NCI-H2171 (cell line): ENCODE measurements at places on chromosomes 5 and 9.

DNA sequence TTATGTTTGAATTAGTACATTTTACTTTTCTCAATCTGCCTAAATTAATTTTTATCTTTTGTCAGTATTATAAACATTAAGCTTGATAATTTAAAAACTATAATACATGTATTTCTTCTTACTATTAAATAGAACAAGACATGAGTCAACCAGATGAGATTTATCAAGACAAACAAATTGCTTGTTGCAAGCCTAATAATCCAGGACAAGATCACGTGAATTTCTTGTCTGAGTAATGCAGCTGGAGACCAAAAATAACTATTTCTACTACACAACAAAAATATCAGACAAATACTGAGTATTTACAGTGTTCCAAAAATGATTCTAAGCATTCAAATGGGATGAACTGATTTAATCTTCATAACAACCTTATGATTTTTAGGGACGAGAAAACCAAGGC is 339.1 kb upstream of the PRR16 start:
- no peak for DNase-seq

DNA sequence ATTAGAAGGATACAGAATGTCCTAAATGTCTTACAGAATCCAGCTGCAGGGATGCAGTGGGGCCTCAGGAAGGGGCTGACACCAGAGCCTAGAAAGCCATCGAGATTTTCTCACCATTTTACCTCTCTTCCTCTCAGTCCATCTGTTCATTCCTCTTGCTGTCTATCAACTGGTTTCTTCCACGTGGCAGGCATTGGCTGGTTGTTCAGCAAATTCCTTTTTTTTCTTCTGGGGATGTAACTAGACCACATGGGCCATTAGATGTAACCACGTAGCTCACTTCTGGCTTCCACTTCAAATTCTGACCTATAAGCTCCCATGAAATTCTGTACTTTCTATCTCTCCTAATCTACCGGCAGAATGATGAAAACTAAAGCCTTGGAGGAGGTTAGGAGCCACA is 93.6 kb upstream of the MTAP start:
- DNase-seq, result no peak

- DNase-seq, result no peak
Observed at GRCh38 chr5:33166948-33167347, 273.8 kb upstream of the TARS1 start.

GRCh38 chr9:37374892-37375291 is 47.6 kb upstream of the GRHPR start:
- DNase-seq, result no peak

GRCh38 chr5:177601577-177602457 is 1.9 kb downstream of the B4GALT7 start:
- DNase-seq, result no peak

- DNase-seq, result no peak
Observed at GRCh38 chr5:80568251-80568650, 1.8 kb downstream of the ANKRD34B start.

- no peak for DNase-seq
Observed at GRCh38 chr5:57772512-57772911, 289.9 kb upstream of the ACTBL2 start.

DNA sequence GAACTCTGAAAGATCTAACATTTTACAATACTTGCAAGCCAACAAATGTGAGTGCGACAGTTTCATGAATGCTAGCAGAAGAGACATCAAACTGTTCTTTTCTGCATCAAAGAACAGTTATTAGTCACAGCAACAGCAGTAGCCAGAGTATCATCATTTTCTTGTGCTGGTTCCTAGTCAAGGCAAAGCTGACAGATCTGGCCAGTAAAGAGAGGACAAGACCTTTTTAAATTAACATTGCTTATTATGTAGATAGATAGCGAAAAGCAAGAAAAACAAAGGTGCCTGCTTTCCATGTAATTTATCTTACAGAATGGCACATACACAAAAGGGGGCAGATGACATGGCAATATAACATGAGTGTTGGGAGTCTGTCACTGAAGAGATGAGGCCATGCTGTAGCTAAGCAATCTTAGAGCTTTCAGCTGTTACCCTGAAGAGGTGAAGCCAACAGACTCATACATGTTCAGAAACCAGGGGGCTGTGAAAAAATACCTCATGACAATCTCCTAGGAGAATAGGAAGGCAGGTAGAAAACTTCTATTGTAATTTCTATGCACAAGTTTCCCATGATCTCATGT is 626.6 kb upstream of the TYRP1 start:
- no peak for DNase-seq

DNA sequence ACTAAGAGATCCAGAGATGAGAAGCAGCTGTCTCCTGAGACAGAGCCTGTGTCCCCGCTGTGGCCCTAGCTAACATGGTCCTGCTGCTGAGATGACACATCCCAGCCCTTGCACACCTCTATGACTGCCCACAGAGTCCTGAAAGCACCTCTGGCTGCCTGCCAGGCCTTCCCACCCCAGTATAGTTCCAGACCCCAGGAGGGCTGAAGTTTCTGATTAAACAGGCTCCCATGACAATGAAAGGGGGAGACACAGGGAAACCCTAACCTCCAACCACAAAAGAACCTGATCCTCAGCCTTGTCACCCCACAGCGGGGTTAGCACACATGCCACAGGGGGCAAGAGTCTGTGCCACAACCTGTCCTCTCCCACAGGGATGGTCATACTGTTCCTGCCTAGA is 15.6 kb downstream of the CIZ1 start:
- DNase-seq, result no peak

- DNase-seq, result no peak
Observed at GRCh38 chr5:56048124-56048523, 53.4 kb upstream of the IL6ST start.

DNA sequence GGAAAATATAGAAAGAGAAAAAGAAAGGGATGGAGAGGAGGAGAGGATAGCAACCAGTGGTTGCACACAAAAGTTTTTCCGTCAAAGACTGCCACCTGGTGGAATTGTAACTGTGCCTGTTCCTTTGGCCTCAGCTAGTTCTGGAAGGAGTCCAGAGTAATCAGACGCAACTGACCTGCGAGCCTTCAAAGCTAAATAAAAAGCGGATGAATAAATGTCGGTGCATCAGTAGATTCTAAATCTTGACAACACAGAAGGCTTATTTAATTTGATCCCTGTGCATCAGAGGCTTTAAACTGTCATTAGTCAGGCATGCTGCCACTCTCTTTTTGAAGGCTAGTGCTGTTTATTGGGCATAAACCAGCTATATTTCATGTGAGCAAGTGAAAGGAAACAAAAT is 132.9 kb upstream of the ACO1 start:
- DNase-seq, result no peak

- no peak for DNase-seq
Observed at GRCh38 chr9:129347316-129348120, 169.5 kb upstream of the IER5L start.

- no peak for DNase-seq
Observed at GRCh38 chr5:1184481-1184880, 16.9 kb upstream of the SLC6A19 start.

GRCh38 chr9:127451858-127452656 is 747 bp downstream of the LRSAM1 start:
- DNase-seq, result no peak

DNA sequence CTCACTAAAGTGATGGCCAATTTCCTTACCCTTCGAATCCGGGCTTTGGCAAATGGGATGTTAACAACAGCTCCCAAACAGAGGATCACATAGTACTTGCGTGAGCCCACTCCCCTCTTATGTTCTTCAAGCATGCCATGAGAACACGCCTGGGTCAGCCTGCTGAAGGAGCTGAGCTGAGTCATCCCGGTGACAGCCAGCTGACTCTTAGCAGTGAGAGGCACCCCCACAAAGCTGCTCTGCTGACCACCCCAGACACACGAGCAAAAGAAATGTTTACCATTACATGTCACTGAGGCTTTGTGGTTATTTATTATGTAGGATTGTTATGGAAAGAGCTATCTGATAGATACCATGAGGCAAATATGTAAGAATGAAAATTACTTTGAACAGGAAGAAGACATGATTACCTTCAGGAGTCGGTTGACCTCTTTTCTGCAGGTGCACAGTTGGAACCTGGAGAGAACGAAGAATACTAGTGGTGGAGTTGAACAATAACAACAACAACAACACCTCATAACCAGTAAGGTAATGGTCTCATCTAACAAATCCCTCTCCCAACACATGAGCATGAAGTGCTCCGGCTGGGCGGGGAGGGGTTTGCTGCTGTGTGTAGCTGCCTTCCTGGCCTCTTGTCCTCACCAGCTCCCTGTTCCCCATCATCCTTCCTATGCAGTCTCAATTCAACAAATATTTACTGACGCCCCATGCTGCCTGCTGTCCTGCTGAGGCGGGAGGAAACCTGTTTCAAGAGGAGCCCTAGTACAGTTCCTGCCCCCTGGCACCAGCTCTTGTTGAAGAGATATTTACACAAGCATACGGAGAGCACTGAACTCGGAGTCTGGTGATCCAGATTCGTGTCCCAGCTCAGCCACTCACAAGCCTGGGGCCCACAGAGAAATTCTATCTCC is 69.4 kb upstream of the LHFPL2 start:
- DNase-seq, result no peak

GRCh38 chr9:126456441-126457174 is 130.0 kb downstream of the MVB12B start:
- DNase-seq, result no peak

- no peak for DNase-seq
Observed at GRCh38 chr5:53031695-53032096, 42.5 kb downstream of the ITGA2 start.

DNA sequence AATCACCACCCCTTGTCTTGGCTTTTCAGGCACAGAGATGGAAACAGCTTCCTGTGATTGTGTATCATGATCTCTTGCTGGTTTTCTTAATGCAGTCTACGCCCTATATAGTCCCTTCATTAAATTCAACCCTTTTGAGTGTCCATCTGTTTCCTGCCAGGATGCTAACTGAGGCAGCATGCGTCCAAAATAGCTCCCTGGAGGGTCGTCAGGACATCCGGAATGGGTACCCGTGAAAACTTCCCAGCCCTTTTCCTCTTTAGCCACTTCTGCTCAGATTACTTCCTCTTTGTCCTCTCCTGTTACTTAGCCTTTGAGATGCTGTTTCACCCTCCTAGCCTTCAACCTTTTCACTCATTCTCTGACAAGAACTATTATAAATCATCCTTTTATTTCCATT is 79.8 kb upstream of the KLF9 start:
- no peak for DNase-seq

GRCh38 chr5:93845376-93845775 is 104.0 kb upstream of the POU5F2 start:
- DNase-seq, result no peak

GRCh38 chr5:103021314-103021713 is 98.6 kb downstream of the GIN1 start:
- DNase-seq, result no peak

- no peak for DNase-seq
Observed at GRCh38 chr5:76204713-76205112, 121.5 kb downstream of the SV2C start.

DNA sequence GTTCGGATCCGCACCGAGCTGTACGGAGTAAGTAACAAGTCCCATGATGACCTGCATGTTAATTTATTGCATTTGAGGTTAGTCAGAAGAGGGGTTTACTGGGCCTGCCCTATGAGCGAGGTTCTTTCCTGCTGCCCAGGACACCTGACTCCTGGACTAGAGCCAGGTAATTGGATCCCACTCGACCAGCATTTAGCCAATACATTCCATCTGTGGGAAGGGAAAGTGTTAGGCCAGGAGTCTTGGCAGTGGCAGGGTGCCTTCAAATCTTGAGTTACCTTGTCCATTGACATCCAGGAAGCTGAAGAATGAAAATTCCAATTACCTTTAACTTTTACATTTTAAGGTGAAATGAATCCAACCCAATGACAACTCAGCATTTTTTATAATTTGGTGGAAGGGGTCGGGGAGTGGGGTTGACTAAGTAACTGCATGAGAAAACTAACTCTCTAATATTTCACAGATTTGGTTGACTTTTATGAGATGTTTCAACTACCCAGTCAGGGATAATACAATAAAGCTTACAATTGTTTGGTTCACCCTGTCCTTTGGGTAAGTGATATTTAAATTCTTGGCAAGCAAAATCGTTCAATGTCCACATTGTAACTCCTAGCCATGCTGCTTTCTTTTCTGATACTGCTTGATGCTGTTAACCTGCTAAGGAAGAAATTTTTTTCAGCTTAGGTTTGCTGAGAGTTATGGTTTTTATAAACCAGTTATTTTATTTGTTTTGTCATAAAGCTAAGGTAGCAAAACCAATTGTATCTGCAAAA is 111.6 kb upstream of the IQGAP2 start:
- no peak for DNase-seq

GRCh38 chr5:68418201-68418600 is 202.6 kb downstream of the PIK3R1 start:
- no peak for DNase-seq

- no peak for DNase-seq
Observed at GRCh38 chr9:108058135-108058814, 568.7 kb upstream of the KLF4 start.

- no peak for DNase-seq
Observed at GRCh38 chr5:122858451-122858850, 13.0 kb downstream of the SNX24 start.

DNA sequence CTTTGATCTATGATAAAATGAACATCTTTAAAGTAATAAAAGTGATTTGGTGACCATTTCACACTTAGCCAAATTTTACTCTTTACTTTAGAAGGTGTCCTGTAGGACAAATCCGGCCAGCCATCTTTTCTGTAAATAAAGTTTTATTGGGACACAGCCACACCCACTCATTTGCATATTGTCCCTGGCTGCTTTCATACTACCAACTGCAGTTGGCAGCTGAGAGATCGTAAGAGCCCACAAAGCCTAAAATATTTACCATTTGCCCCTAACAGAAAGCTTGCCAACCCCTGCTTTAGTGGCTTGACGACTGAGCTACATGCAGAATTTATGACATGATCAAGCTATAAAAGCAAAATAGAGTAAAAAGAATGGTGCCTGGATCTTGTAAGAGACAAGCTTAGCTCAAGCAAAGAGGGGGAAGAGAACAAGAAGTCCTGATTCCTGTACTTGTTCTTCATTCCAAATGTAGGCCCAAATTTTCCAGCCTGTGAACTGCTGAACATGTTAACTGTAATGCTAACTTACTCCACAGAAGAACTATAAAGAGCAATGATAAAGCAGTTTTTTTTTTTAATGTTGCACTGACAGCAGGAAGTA is 7.4 kb upstream of the FBXO10 start:
- DNase-seq, result no peak
